Hippocampal formation (tissue), 2 donors: ENCODE measurements at places on chromosomes 4 and X.

- no peak for DNase-seq
Measured at GRCh38 chrX:47831788-47832187, 4.9 kb upstream of the ZNF81 start.

DNA sequence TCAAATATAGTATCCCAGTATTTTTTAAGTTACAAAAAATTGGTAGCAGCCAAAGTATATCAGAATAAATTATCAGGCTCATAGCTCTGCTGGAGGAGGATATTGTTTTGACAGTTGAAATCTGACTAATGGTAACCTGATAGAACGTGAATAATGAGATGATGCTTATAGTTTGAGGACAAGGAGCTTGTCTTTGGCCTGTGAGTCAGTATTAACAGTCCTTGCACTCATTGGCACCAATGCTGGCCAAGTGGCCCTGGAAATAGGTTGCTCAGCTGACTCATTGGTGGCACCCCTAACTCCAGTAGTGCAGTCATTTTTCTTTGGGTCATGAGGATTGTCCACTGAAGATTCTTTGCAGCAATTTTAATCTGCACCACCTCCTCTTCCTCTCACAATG, 203.3 kb upstream of the JADE1 start:
- DNase-seq = no peak

DNA sequence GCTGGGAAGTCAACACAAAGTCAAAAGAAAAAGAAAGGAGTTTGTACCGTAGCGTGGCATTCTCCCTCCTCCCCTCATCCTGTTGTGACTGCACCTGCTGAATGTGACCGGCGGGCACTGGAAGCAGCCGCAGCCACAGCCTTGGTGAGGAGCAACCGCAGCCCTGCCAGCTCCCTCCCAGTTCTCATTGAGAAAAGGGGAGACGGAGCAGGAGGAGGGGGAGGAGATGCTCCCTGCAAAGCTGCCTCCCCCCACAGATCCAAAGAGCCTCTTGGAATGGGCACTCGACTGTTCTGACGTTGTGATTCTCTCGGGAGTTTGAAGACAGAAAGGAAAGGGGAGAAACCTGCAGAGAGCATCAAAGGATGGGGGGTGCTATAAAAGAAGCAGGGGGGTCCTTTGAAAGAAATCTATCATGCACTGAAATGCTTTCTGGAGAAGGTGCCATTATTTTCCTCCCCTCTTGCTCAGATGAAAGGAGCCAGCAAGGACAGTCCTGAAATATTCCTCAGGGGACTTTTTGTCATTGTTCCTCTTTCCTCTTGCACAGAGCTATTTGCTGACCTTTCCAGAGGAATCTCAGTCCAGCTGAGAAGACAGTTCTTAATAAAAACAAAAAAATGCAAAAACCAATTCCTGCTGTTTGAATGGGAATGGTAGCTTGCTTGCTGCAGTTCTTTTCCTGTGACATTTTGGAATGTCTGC, 429.7 kb downstream of the MAPK10 start:
- DNase-seq = no peak

- no peak for DNase-seq
Measured at GRCh38 chr4:137649711-137650450, 117.6 kb upstream of the PCDH18 start.

DNA sequence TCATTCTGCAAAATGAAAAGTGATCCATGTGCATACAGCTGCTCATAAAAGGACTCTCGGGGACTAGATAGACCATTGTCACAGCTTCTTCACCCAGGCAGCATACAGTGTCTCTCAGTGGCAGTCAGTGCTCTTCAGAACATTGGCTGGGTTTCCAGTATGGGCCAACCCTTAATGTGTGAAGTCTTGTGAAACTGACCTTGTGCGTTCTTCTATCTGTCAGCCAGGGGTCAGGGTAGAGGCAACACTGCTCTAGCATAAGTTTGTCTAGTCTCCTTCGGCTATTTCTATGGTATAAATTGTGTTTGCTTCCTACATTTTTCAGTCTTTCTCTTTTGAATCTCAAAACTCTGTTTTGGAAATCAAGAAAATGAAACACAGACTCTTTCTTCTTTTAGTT, 37.0 kb upstream of the SMIM31 start:
- DNase-seq = no peak

DNA sequence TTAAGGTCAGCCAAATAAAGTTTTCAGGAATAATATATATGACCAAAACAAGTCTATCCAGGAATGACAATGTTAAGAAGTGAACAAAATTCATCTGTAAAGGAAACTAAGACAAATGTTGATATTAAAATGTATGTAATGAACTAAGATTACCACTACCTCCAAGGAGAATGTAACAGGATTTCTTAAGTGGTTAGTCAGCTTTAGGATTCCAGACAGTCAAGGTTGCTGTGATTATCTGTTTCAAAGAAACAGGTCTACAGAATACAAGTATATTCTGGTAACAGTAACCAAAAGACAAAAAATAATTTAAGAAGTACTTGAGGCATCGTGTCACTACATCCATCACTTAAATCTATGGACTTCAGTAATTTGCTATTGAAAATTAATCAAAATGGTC, 172.8 kb downstream of the SCFD2 start:
- DNase-seq = no peak

DNA sequence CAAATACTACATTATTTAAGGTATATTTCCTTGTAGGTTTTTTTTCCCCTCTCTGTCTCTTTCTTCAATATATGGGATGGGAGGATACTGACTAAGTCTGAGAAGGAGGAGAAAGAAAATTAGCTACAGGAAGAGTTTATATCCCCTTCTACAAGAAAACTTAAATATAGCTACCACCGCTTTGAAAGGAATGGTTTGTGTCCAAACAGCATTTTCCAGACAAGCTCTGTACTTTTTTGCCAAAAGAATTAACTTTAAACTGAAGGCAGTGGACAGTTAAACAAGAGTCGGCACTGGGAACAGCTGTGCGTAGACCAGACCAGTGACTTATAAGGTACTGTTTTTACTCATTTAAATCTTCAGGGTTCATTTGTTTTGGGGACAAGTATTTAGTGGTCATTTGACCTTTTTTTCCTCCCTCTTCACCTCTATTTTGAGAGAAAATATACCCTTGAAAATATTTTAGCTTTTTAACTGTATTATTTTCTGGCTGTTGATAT, 303.7 kb downstream of the ARHGAP24 start:
- no peak for DNase-seq

- DNase-seq = no peak
Measured at GRCh38 chrX:114390251-114390796, 193.6 kb upstream of the HTR2C start.

- no peak for DNase-seq
Measured at GRCh38 chr4:139214039-139214534, 37.1 kb upstream of the ELF2 start.

- DNase-seq = no peak
Measured at GRCh38 chr4:87851332-87851731, 18.6 kb downstream of the MEPE start.

DNA sequence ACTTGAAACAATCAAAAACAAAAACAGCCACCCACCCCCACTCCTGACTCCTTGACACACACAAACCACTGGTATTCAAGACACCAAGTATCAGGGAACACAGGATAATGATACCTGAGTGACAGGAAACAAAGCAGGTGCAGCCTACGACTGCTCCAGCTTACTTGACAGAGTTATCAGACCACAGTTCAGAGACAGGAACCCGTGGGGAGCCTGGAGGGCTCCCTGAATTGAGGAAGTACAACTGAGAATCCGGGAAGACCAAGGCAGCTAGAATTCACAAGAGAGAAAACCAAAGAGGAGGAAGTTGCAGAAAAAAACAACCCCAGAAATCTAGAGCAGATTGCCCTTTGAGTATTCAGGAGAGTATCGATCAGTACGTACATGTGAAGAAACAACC, 20.5 kb downstream of the COMMD8 start:
- no peak for DNase-seq
